Stimulated activated CD8-positive, alpha-beta memory T cell treated with anti-CD3 and anti-CD28 coated beads, Interleukin-4, amount 100 ng/mL, for 1 hour (primary cell): ENCODE measurements at places on chromosomes 2 and 18.

DNA sequence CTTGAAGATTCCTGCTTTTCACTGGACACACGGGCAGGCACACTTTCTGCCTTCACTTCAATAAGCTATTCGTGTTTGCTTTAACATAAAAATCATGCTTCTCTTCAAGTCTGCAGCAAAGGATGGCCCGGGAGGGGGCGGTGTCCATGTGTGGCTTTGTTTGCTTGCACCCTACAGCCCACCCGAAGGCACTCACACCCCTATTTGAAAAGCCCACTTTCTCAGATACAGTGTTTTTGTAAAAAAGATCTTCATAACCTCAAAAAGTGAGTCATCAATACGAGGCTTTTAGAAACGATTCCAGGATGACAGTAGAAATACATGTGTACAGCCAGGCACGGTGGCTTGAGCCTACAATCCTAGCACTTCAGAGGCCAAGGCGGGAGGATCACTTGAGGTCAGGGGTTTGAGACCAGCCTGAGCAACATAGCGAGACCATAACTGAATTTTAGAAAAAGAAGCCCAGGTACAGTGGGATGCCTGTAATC, 36.5 kb upstream of the HPCAL1 start:
- DNase-seq, result no peak

DNA sequence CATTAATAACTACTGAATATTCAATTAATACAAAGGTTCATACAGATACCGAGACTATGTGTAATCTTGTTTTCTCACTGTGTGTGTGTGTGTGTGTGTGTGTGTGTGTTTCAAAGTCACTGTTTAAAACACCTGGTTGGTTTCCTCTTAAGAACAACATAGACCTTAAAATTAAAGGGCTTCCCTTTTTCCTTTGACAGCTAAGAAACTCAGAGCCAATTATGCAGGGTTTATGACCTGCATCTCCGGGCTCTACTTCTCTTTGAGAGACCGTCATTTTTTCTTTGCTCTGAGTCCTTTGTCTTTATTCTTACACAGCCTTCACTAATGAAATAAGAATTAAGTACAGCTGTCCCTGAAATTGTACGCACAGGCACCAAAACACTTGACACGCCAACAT, 145.6 kb downstream of the HDAC4 start:
- DNase-seq, result no peak

DNA sequence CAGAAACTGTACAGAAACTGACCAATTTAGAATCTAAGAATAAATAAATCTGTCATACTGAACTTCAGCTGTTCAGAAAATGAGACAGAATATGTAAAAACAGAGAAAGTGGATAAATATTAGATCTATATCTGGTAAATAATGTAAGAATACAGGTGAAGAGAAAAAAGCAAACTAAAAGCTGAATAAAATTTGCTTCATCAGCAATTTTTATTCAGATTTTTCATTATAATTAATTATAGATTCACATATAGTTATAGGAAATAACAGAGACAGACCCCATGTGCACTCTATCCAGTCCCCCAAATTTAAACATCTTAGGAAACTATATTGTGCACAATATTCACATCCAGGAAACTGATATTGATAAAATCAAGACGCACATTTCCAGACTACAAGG, 299.2 kb downstream of the EXOC6B start:
- DNase-seq, result no peak

DNA sequence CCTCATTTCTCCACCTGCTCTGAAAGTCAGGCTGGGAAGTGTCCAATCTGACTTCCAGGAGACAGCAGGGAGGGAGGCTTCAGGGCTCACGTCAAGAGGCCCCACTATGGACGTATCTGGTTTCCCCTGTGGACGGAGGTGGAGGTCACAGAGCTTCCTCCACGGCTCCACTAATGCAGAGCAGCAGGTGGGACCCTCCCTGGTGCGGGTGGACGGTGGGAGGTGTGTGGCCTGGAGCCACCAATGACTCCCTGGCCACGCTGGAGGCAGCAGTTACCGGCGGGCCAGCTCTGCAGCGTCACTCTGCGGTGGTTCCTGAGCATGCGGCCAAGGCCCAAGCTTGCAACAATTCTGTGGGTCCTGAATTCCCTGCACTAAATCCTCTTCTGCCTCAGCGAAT, 9.0 kb downstream of the CRACDL start:
- no peak for DNase-seq

DNA sequence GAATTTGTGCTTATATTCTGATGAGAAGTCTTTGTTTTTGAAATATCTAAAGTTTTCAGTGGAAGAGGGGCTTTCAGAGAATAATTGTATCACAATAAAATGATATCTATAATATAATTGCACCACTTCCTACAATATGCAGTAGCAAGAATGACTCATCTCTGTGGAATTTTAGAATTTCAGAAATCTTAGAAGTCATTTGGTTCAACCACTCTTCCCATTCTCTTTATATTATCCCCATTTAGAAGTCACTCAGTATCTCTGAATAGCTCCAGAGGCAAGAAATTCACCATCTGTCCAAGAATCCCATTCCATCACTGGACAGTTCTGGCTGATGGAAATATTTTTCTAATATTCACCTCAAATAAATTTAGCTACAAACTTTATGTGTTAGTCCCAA, 59.3 kb upstream of the CCDC68 start:
- no peak for DNase-seq

GRCh38 chr18:22136395-22136794, 33.0 kb upstream of the GATA6 start:
- no peak for DNase-seq

- no peak for DNase-seq
Measured at GRCh38 chr18:26468931-26469340, 79.4 kb downstream of the KCTD1 start.

DNA sequence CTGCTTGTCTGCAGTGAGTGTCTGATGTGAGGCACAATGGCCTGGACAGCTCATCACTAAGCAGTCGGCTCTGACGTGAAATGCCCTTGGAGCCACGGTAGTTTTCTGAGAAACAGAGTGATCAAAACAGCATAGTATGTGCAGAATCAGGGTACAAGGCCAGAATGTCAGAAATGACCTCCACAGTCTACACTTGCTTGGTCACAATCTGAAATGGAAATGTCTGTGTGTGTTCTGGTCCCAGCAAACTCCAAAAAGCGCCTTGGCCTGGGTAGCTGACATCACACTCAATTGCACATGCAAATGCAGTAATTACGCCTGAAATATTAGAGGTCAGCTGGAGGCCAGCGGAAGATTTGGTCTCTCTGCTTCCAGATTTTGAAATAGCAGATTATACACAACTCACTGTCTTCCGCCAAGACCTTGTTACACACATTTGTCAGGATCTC, 95.4 kb downstream of the CTAGE1 start:
- no peak for DNase-seq

DNA sequence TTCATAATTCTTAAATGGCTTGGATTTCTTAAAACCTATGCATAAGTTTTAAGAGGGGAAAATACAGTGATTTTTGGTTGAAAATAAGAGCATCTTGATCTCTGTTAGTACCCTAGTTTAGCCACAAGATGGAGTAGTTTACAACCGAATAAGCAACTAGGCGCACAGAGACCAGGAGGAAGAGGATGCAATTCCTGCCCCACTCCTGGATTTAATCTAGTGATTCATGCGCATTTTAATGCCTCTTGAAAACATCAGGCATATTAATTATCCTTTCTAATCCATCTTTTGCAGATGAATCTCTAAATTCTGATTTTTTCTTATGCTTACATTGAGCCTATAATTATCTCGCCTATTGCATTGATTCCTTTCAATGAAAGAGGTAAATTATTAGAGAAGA, 76.7 kb downstream of the MRPS9 start:
- no peak for DNase-seq

DNA sequence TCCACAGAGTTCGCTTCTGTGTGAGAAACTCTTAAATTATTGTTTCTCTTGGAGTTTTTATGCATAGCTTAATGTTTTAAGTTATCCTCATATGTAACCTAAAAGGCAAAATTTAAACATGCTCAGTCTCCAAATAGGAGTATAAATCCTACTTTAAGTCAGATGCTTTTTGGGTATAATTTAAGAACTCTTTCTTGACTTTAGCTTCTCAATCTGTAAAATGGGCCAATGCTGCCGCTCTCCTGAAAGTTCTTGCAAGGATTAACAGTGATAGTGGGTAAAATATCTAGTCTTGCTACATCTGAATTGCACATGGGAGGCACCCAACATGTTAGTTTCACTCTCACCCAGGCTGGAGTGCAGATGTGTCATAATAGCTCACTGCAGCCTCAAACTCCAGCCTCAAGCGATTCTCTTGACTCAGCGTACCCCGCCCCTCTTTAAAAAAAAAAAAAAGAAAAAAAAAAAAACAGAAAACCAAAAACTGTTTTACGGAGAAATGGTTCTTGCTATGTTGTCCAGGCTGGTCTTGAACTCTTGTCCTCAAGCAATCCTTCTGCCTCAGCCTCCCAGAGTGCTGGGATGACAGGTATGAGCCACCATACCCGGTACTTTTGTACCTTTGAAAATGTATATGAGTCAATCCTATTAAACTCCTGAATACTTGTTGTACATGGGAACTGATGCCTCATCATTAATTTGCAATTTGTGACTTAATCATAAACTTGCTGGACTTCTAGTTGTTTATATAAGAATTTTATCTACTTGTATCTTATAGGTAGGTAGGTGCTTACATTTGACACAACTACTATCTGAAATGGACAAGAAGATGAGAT, 1.8 kb downstream of the FBXO48 start:
- DNase-seq, result no peak

DNA sequence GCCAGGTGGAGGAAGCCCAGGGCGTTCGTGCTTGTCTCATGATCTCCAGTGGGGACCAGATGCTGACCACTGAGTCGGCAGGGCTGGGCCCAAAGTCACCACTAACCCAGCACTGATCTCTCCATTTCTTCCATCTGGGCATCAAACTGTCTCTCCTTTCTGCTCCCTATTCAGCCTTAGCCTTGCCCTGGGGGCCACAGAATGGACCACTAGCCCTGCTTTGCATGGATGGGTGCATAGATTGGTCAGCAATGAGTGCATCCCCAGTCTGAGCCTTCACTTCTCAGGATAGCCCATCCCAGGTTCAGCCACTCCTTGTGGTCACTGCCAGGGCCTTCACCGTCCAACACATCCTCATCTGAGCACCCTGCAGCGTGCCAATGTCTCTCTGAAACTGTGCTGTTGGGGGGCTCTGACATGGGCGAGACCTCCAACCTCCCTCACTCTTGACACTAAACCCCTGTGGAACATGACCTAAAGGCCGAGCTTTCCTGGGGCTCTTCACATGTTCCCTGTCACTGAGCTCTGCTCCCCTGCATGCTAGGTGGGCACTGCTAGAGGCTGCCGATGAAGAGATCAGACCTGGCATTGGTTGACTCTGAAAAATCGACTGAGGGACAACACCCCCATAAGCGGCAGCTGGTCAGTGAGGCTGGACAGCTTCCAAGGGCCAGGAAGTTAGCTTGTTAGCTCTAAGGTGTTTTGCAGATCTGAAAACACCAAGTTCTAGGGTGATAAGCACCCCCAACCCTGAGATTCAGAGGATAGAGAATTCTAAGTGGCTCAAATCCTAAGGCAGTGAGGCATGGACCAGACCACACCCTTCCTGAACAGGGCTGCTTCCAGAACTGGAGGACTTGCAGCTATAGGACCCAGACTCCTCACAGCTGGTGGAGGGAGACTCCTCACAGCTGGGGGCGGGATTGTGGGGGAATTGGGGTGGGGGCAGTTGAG, 61.7 kb downstream of the HS1BP3 start:
- DNase-seq, result no peak

GRCh38 chr2:176409671-176410070, 140.4 kb downstream of the MTX2 start:
- no peak for DNase-seq

DNA sequence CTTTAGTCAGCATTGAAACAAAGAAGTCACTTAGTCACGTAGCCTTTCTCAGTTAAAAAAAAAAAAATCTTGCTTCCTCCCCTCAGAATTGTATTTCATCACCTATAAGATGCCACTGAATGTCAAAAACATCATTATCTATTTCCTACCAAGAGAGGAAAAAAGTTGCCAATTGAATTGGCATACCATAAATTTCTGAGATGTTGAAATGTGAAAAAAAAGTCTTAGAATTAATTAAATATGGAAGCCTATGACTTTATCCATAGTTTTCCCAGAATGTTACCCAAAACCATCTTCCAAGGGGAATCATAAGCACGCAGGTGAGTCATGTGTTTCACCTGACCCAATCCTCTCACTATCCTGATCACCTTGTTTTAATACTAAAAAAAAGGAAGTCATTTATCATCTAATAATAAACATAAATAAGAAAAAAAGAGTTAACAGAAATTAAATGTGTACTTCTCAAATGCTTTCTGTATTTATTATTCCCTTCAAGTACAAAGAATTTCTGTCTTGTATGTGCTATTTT, 205.7 kb downstream of the TCF4 start:
- DNase-seq, result no peak
